Cortex of kidney (tissue), 1 donor: ENCODE measurements at places on chromosomes 1 and 21.

DNA sequence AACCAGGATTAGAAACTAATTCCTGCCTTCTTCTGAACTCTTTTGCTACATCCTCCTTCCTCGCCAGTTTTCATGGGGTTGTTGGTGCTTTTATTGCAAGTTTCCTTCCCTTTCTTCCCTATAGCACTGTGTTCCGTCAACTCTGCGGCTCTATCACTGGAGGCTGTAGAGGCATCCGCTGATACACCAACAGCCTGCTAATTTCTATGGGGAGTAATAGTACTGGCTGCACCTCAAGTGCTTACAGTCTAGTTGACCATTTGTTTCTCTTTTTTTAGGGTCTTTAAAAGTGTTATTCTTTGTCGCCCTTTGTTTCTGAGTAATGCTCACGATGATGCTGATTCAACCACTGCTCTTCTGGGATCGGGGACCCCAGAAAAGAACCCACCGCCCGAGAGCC, 746 bp downstream of the MIS18A start:
- no peak for DNase-seq

DNA sequence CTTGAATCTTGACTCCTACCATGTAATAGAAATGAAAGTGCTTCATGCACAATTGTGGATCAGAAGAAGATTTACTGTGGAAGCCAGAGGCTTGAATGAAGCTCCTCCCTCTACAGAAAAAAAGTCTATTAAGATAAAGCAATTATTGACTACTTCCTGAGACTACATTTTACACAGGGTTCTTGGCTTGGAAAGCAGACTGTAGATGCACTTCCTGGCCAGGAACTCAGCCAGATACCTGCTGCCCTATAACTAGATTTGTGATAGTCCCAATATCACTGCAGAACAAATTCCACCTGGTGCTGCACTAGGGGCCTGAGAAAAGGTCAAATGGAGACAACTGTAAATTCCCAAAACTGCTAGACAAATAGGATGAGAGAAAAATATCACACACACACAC, 96.8 kb upstream of the GUCA2B start:
- no peak for DNase-seq

DNA sequence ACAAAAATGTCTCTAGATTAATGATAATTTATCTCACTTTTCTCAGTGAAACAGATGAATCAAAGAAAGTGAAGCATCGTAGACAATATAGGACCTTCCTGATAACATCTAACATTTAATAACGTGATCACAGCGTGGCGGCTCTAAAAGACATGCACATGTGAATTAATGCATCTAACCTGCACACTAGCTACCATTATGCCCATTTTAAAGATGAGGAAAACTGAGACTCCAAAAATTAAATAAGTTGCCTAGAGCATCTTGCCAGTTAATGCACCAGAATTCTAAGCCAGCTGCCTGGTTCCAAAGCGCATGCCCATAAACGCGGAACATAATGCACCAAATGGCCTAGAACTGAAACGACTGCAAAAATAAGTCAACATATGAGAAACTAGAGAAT, 23.5 kb downstream of the ERG start:
- no peak for DNase-seq

GRCh38 chr1:144551543-144552424, 40.9 kb upstream of the PPIAL4F start:
- DNase-seq, result no peak

DNA sequence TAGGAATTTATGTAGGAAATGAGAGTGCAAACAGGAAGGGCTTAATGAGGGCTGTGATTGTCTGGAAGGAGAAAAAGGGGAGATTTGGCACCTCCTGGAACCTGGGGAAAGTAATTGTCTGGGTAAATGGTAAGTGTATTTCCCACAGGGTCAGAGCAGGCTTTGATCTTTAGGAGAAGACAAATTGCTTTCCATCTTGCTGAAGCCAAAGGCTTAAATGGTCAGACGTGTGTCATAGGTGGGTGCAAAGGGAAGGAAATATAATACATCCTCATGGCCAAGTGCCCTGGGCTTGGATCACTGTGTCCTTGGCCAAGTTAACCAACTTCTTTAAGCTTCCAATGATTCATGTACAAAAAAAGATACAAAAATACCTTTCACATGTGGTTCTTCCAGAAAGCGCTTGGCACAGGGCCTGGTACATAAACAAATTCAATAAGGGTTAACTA, 1.3 kb upstream of the DUSP23 start:
- DNase-seq, result no peak

DNA sequence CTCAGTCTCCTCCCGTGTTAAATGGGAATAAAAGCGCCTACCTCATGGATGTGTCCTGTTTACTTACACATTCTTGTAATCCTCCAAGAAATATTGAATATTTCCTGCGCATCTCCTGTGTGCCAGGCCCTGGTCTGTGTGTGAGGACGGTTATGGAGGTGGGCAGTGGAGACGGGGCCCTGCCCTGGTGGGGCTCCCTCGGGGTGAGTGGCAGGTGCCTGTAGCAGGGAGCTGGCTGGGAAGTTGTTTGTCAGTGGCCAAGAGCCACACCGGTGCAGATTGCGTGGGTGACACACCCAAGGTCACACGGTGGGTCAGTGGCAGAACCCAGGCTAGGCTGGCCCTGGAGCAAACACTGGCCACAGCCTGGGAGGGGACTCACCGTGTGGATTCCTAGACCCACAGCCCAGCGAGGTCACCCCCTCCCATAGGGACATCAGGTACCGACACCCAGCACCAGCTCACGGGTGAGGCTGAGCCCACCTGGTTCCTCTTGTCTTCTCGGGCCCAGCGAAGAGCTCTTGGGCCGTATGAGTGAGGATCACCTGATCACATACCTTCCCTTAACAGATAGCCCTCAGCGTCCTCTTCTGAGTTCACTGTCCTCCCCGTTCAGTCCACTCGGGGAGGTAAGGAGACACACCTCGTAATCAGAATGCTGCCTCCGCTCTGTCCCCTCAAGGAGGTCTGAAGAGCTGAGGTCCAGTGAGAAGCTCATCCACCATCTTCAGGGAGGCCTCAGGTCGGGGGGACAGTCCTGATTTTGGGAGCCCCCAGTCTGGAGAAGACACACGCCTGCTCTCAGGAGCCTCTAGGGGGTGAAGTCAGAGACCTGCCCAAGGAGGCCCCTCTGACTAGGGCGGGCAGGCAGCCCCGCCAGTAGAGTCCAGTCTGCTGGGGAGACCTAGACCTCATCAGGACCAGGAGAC, 349.6 kb downstream of the MATN1 start:
- DNase-seq, result no peak

DNA sequence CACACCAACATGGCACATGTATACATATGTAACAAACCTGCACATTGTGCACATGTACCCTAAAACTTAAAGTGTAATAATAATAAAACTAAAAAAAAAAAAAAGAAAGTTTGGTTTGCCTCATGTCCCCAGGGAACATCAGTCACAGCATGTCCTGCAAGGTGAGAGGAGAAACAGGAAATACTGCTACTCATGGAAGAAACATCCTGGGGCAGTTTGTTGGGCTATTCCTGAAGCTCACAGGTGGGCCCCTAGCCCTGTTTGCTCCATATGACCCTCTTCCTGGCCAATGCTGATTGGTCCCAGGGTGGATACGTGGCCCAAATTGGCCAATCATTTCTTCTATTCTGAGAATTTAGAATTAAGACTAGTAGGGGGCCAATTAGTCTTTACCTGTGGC, 103.4 kb upstream of the ADAR start:
- no peak for DNase-seq

- no peak for DNase-seq
Observed at GRCh38 chr1:247528812-247529474, 7.3 kb downstream of the OR2C3 start.

DNA sequence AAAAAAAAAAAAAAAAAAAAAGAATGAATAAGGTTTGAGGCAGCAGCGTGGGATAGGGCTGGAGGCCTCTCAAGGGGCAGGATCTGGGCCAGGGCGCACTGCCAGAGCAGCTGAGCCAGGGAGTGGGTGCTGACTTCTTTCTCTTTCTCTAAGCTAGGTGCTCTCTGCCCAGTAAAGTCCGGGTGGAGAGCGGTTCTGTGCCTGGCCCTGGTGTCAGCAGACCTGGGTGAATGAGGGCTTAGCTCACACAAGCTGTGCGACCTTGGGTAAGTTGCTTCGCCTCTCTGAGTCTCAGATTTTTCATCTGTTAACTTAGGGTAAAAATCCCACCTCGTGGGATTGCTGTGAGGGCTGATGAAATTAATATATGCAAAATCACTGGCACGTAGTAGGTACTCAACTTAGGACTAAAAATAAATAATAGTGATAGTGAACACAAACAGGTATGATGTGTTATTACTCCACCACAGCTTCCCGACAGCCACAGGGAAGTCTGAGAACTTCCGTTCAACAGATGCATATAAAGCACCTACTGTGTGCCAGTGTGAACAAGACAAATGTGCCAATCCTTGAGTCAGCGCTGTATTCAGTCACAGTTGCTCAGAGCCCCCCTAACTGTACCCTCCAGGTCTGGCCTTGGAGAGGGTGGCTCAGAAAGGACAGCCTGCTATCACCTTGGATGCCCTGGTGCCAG, 2.0 kb upstream of the FAM131C start:
- no peak for DNase-seq

DNA sequence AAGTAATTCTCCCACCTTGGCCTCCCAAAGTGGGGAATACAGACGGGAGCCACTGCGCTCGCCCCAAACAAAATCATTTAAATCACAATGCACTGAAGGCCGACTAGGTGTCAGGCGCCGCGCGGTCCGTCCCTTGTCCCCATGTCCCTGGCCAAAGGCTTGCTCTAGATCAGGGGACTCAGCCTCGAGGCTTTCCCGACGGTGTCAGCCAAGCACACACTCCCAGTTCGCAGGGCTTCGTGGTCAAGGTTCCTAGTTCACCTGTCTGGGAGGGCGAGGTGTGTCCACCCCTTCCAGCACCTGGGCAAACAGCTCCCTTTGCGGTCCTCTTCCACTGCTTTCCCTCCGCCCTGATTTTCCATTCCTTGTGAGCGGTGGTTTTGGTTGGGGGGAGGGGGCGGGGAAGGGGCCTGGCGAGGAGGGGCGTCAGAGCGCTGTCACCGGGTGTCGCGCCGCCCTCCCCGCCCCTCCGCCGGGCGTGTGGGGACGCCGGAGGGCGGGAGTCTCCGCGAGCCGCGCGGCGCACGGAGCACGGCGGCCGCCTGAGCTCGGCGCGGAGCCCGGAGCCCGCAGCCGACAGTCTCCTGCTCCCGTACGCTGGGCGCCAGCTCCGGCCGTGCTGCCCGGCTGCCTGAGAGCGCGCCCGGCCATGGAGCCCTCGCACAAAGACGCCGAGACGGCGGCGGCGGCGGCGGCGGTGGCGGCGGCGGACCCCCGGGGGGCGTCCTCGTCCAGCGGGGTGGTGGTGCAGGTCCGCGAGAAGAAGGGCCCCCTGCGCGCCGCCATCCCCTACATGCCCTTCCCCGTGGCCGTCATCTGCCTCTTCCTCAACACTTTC, at the start of gene STUM:
Gene STUM, plus strand, starts transcription at position 509 of the 838 bp plus-strand sequence. Its CDS starts 141 bp downstream, at position 650.
- no peak for DNase-seq

DNA sequence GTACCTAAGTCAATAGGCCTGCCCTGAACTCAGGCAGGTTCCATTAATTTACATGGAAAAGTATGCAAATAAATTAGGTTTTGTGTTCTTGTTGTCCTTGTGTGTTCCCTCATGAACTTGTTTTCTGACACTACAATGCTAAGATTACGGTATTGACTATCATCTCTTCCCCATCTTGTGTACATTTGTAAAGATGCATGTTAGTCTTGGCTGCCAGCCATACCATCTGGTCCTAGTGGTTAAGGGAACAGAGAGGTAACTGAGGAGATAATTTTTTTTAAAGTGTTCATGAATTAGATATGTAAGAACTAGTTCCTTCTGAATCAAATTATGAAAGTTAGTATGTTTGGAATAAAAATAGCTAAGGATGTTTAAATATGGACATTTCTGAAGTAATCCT, 167.6 kb upstream of the ADAMTS5 start:
- DNase-seq, result no peak

DNA sequence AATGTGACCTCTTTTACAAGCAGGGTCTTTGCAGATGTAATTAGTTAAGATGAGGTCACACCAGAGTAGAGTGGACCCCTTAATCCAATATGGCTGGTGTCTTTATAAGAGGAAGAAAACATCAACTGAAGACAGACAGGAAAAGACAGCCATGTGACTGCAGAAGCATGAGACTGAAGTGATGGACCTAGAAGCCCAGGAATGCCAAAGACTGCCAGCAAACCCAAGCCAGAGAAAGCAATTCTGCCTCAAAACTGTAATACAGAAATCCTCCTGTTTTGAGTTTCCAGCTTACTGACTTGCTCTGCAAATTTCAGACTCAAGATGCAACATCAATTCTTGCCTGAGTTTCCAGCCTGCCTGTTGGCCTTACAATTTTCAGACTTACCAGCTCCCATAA, 17.3 kb downstream of the ENAH start:
- no peak for DNase-seq

DNA sequence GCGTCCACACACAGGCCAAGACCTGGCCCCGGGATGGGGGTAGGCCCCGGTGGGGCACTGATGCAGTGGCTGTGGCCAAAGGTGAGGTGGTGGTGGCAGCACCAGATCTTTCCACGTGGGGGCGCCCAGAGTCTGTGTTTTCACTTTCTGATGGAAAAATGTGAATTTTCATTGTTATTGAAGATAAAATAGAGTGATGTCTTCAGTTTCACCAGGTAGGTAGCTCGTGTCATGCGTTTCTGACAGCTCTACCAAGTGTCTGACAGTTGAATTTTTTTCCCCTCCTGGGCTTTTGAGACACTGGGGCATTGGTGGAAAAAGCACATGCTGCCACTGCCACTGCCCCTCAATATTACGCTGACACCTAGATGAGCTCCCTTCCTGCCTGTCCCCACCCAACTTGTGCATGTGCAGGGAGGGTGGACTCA, 40.0 kb upstream of the MAGOH start:
- no peak for DNase-seq

DNA sequence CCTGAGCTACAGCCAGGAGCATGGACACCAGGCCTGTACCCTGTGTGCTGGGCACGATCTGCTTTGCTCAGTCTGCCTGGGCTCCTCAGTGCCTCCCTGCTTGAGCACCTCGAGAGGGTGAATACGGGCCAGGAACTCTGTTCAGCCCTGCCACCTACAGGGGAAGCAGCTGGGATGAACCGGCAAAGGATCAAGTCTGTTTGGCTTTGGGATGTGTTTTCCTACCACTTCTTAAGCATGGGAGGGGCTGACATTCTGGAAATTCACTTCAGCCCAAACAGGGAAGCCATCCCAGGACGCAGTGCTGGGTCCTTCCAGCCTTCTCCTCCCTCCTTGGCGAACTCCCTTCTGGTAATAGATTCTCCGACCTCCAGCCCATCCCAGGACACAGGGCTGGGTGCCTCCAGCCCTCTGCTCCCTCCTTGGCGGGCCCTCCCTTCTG, 55.8 kb upstream of the SELENON start:
- no peak for DNase-seq

DNA sequence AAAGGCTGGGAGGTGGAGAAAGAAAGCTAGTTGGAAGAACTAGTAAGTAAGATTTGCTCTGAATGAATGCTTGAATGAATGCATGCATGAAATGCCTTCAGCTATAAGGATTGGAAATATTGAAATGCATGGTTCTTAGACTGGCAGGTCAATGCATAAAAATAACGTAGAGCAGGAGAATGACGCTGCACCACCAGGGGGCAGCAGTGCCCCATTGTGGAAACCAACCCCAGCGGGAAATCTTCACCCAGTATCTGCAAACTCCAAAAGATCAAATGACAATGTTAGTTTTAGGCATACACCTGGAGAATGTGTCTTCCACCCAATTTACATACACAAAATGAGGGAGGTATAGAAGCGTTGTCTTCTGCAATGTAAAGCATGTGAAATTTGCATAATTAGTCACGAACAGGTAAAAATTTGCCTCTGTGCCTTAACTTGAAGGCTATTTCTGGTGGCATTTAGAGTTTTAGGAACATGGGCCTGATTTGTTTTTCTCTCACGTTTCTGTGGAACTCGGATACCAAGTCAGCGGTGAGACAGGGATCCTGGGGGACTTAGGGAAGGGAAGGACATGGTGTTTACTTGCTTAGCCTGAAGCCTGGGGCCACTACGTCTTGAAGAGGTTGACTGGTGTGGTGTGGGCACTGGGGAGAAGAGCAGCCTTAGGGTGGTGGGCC, 78.6 kb downstream of the HHAT start:
- DNase-seq, result no peak
